Stimulated activated CD8-positive, alpha-beta memory T cell treated with anti-CD3 and anti-CD28 coated beads, Interleukin-4, amount 100 ng/mL, for 1 hour (primary cell): ENCODE measurements at places on chromosomes 1 and 21.

DNA sequence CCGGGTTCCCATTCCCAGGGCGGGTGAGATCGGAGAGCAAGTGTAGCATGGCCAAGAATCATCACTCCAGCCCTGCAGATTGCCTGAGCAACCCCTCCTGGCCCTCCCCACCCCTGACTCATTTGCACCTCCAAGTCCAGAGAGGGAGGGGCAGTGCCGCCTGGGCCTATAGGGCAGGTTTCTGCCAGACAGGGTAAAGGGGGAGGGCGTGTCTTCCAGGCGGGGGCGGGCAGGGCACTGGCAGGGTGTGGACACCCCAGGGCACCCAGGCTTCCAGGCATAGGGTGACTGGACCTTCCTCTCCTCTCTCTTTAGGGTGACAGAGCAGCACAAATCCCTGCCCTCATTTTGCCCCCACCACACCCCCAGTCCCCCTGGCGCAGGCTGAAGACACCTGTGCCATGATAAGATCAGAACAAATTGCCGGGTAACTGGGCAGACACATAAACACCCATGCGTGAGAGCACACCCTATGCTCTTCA is 3.2 kb upstream of the CRYBG2 start:
- DNase-seq = no peak

DNA sequence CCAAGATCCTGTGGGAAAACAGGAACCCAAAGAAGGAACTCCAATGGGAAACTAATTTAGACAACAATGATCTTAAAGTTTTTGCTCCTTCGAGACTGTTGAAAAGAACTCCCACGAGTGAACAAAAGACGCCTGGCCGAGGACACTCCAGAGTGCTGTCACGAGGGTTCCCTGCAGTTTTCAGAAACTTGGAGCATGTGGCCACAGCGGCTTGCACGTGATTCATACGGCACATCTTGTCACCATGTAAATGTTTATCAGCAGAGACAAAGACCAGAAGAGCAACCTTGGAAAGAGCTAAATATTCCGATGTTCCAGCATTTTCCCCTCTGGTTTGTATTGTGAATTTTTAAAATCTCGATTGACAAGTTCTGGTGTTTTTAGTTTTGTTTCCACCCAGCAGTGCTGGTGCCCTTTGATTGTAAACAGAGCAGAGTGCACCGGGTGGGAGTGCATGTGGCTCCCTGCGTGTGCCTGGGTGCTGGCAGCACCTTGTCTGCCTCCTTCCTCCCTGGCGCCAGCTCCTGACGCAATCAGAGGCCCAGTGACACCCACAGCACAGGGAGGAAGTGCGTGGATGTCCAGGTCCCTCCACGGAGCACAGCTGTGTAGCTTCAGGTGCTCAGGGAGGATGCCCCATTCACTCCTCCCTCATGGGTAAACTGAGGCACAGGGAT is 23.0 kb downstream of the LRRC3 start:
- DNase-seq = no peak

DNA sequence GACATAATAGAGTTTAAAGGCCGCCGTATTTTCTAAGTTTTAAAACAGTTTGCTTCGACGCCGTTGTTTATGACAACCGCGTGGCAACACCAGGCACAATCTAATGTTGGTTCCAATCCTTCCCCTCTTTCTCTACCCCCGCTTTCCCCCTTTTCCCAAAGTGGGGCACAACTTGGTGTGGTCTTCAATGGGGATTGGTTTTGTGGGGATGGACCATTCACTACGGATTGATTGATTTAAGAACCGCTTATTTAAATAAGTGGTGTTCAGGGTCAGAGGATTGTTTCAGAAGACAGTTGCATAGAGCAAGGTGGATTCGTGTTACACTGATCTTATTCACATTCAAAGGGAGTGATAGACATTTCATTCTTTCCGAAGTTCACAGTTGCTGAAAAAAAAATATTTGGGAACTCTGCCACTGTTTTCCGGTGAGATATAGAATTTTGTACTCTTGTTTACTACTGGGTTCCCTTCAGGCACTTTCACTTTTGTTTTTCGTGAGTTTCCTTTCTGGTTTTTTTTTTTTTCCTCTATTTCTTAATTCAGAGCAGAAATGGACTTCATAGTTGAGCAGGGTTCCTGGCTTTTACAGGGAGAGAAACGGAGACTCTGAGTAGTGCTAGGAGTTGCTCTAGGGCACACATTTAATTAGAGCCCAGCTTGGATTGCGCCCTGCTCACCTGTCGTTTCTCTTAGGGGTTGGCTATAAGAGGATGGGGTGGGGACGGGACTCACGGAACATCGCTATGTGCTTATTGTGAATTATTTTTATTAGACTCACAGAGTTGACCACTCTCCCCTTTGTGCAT is 79.6 kb upstream of the AK4 start:
- DNase-seq = no peak

- DNase-seq = no peak
These were observed 259.9 kb downstream of the HHIPL2 start for GRCh38 chr1:222288053-222288452.
